ENCODE measurements at places on chromosomes 13 and 19.

GRCh38 chr19:6963937-6964336, 57.3 kb downstream of the MBD3L2B start:
- H3K4me1 ChIP-seq, result no peaks in the 10 kb centered on the region
- H3K27me3 ChIP-seq, result no peaks in the 10 kb centered on the region
- H3K36me3 ChIP-seq, result no peaks in the 10 kb centered on the region
- no peak for DNase-seq
- H3K4me3 ChIP-seq, result no peak overlapping the region
- no peak overlapping the region for H3K27ac ChIP-seq

- H3K4me3 ChIP-seq, result no peak overlapping the region
- no peaks in the 10 kb centered on the region for H3K36me3 ChIP-seq
- H3K27ac ChIP-seq, result no peak overlapping the region
These were observed 16.6 kb downstream of the ZNF536 start for GRCh38 chr19:30388819-30389218.

DNA sequence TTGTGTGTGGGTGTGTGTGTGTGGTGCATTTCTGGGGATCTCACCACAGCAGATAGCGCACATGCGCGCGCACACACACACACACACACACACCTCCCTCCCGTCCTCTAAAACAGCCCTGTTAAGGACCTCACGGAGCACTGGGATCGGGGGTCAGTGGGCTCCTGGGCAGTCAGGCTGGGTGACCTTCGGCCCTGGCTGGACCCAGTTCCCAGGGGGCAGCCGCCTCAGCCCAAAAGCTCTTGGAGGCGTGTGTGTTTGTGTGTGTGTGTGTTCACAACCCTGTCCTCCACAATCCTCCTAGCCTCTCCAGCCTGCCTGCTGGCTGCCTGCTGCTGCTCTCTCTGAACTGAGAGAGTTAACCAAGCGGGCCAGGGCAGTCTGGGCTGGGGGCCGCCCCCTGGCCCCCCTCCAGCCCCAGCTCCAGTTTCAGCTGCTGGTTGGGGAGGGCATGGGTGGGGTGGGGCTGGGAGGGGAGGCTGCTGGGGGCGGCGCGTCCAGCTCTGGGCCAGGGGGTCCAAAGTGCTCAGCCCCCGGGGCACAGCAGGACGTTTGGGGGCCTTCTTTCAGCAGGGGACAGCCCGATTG, at the start of gene FXYD1:
TSS of gene FXYD1 (plus strand) at position 520 of the 588 bp plus-strand sequence. CDS start 1,256 bp downstream, outside the sequence.
- peaks cover 19% of the 10 kb centered on the region for H3K4me1 ChIP-seq
- H3K27ac ChIP-seq, result peak within 1 kb of the TSS; percentile 95
- no peaks in the 10 kb centered on the region for H3K27me3 ChIP-seq
- peak within 1 kb of the TSS; percentile 69 for H3K4me3 ChIP-seq

DNA sequence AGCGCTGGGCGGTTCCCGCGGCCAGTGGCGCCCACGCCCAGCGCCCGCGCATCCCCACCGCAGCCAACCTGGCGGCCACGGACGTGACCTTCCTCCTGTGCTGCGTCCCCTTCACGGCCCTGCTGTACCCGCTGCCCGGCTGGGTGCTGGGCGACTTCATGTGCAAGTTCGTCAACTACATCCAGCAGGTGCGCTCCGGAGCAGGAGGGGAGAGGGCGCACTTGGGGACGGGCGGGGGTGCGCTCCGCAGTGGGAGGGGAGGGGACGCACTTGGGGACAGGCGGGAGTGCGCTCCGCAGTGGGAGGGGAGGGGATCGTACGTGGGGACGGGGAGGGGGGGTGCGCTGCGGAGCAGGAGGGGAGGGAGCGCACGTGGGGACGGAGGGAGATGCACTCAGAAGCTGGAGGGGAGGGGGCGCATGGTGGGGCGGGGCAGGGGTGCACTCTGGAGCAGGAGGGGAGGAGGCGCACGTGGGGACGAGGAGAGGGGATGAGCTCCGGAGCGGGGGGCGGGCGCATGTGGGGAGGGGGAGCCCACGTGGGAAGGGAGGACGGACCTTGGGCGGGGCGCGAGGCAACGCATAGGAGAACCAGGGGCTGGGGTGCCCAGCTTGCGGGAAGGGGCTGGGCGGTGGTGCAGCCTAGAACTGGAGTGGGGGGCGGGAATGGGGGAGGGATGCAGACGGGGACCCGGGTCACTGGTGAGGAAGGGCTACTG, 1.5 kb downstream of the KISS1R start:
- no peaks in the 10 kb centered on the region for H3K36me3 ChIP-seq
- peak overlapping the region; percentile 64 for H3K4me3 ChIP-seq
- peaks cover 9% of the 10 kb centered on the region for H3K27me3 ChIP-seq
- no peak for DNase-seq
- H3K27ac ChIP-seq, result no peak overlapping the region
- H3K4me1 ChIP-seq, result peaks cover 17% of the 10 kb centered on the region

DNA sequence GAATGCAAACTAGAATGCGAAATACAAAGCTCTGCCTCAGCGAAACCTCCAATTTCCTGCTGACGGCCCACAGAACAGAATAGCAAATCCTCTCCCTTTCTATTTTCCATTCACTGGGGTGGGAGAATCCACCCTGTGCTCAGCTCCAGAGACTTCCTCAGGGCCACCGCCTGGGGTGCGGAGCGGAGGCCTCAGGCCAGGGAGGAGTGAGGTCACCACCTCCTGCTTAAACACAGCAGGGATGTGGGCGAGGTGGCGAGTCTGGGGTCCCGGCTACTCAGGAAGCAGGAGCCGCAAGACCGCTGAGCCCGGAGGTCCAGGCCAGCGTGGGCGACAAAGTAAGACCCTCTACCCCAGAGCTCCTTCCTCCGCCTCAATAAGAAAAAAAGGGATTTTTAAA, 666 bp upstream of the ZNF320 start:
- peaks cover 7% of the 10 kb centered on the region for H3K4me1 ChIP-seq
- DNase-seq, result no peak
- no peaks in the 10 kb centered on the region for H3K27me3 ChIP-seq
- peak overlapping the region; percentile 94 for H3K4me3 ChIP-seq
- no peaks in the 10 kb centered on the region for H3K36me3 ChIP-seq
